ENCODE measurements at places on chromosomes 13 and 19.
A peak's percentile ranks its signal among the peaks of the same experiment; 100 is the strongest.

DNA sequence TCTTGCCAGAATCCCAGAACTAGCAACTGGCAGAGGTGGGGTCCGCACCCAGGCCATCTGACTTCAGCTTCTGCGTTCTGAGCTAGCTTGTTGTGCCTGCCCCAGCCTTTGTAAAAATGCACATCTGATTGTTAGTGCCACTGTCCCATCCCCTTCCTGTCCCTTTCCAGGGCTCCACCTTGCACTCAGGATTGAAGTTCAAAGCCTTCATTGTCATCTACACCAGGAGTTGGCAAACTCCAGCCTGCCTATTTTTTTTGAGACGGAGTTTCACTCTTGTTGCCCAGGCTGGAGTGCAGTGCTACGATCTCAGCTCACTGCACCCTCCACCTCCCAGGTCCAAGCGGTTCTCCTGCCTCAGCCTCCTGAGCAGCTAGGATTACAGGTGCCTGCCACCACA, 2.9 kb downstream of the THOP1 start:
- no peaks in the 10 kb centered on the region for H3K27me3 ChIP-seq
- peaks cover 8% of the 10 kb centered on the region for H3K36me3 ChIP-seq
- no peak for DNase-seq
- no peak overlapping the region for H3K4me3 ChIP-seq
- no peaks in the 10 kb centered on the region for H3K4me1 ChIP-seq

- peak overlapping the region; percentile 56 for H3K27ac ChIP-seq
- H3K36me3 ChIP-seq: no peaks in the 10 kb centered on the region
- no peaks in the 10 kb centered on the region for H3K27me3 ChIP-seq
- no peak overlapping the region for H3K4me3 ChIP-seq
These were observed 37.3 kb upstream of the C13orf42 start for GRCh38 chr13:51148223-51148951.

- no peak for DNase-seq
- H3K36me3 ChIP-seq: no peaks in the 10 kb centered on the region
- no peak overlapping the region for H3K27ac ChIP-seq
- peak overlapping the region; percentile 53 for H3K4me3 ChIP-seq
- H3K27me3 ChIP-seq: peaks cover 10% of the 10 kb centered on the region
These were observed 379 bp downstream of the LRP3 start for GRCh38 chr19:33194532-33194885.

- DNase-seq: no peak
- no peaks in the 10 kb centered on the region for H3K27me3 ChIP-seq
- no peak overlapping the region for H3K27ac ChIP-seq
- H3K36me3 ChIP-seq: no peaks in the 10 kb centered on the region
These were observed 73.8 kb upstream of the FAM216B start for GRCh38 chr13:42707586-42707985.

GRCh38 chr13:79128158-79128557, 277.9 kb downstream of the RBM26 start:
- H3K4me3 ChIP-seq: no peak overlapping the region
- H3K4me1 ChIP-seq: no peaks in the 10 kb centered on the region
- no peaks in the 10 kb centered on the region for H3K36me3 ChIP-seq
- H3K27me3 ChIP-seq: no peaks in the 10 kb centered on the region

GRCh38 chr19:28235606-28236125, 977.3 kb downstream of the UQCRFS1 start:
- no peaks in the 10 kb centered on the region for H3K36me3 ChIP-seq
- H3K4me3 ChIP-seq: no peak overlapping the region
- H3K4me1 ChIP-seq: no peaks in the 10 kb centered on the region

DNA sequence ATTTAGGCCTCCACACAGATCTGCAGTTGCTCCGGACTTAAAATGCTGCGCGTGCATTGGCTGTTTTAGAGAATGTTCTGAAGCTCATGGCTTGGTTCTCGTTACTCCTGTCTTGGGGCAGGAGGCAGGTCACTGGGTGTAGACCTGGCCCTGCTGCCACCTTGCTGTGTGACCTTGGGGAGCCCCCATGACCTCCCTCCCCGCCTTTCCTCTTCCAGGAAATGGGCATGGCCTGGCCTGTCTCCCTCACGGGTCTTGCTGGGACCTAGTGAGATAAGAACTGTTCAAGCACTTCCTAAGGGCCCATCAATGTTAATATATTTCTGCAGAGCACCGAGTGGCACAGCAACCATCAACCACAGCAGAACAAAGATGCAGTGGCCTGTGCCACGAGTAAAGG, 49.4 kb downstream of the KLF2 start:
- H3K4me3 ChIP-seq: no peak overlapping the region
- DNase-seq: no peak
- no peak overlapping the region for H3K27ac ChIP-seq
- H3K4me1 ChIP-seq: 0 out of 2 replicates have a peak, but pooled peaks cover 2% of the 10 kb centered on the region

DNA sequence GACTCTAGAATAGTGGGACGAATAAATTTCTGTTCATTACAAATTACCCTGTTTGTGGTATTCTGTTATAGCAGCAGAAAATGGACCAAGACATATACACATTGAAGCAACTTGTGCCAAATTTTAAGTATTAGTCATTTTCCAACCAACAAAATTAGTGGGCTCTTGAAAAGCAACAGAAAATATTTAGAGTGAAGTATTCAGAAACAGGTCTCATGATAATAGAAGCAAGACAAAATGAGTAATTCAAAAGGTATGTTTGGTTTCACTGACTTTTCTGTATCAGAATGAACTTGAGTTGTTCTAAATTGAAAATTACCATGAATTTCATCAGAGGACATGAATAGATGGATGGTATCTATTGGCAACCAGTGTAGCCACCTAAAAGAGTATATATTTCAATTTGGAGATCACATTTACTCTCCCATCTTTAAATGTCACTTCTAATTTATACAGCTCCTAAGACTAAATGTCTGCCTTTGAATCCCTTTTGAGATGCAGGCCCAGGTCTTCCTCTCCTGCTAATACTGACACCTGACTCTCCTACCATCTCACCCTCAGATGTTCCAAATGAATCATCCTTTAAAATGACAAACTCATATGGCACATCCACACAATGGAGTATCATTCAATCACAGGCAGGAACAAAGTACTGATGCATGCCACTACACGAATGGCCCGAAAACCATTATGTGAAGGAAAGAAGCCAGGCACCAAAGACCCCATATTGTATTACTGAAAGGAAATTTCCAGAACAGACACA, 40.7 kb upstream of the DOCK9 start:
- H3K4me1 ChIP-seq: peaks cover 2% of the 10 kb centered on the region
- DNase-seq: no peak
- no peak overlapping the region for H3K27ac ChIP-seq
- H3K27me3 ChIP-seq: no peaks in the 10 kb centered on the region

DNA sequence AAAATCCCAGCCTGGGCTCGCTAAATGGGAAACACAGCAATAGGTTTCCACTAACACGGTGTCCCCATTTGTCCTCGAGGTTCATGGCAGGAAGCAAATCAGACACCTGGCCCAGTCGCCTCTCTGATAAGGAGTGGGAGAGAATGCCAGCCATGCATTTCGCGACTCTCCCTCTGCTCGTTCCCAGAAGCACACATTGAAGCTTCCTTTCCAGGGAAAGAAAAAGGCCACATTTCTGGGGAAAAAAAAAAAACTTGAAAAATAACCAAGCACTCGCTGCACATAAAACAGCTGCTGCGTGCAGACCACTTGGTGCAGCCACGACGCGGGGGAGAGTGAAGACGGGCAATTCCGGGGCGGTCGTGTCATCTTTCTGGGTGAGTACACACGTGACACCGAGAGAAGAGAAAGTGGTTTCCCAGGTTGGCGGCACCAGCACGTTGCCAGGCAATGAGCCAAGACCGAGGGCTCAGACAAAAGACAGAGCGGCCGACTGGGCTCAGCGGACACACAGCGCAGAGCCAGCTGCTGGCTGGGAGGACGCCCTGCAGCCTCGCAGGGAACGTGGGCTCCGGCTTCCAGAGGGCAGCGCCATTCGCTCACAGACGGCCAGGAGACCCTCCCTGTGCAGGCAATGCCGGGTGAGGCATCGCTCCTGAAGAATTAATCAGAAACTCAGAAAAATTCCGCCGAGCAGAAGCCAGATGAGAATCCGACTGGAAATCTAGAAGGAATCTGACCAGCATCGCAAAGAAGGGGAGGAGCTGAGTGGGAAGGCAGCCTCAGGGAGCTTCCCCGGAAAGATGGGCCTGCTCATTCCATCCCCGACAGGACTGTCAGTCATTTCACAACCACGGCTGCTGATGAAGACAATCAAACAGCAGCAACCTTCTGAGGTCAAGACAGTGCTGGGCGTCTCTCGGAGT, 83.2 kb upstream of the IRS2 start:
- no peak overlapping the region for H3K27ac ChIP-seq
- no peak for DNase-seq
- no peaks in the 10 kb centered on the region for H3K36me3 ChIP-seq
- H3K4me1 ChIP-seq: 0 out of 2 replicates have a peak, but pooled peaks cover 2% of the 10 kb centered on the region
- no peak overlapping the region for H3K4me3 ChIP-seq

- no peak overlapping the region for H3K27ac ChIP-seq
- no peak overlapping the region for H3K4me3 ChIP-seq
- no peaks in the 10 kb centered on the region for H3K36me3 ChIP-seq
- no peaks in the 10 kb centered on the region for H3K27me3 ChIP-seq
These were observed 59.5 kb downstream of the IER2 start for GRCh38 chr19:13209484-13210338.

- H3K27ac ChIP-seq: no peak overlapping the region
- H3K4me1 ChIP-seq: no peaks in the 10 kb centered on the region
- no peaks in the 10 kb centered on the region for H3K36me3 ChIP-seq
- no peaks in the 10 kb centered on the region for H3K27me3 ChIP-seq
- H3K4me3 ChIP-seq: no peak overlapping the region
These were observed 1146.3 kb upstream of the MIR17HG start for GRCh38 chr13:90201202-90201601.

GRCh38 chr13:112928972-112929782, 39.8 kb upstream of the MCF2L start:
- no peaks in the 10 kb centered on the region for H3K36me3 ChIP-seq
- no peaks in the 10 kb centered on the region for H3K27me3 ChIP-seq
- DNase-seq: no peak
- H3K4me1 ChIP-seq: peaks cover 12% of the 10 kb centered on the region

GRCh38 chr13:74017301-74018061, 116.7 kb downstream of the KLF12 start:
- no peaks in the 10 kb centered on the region for H3K36me3 ChIP-seq
- DNase-seq: no peak
- no peaks in the 10 kb centered on the region for H3K4me1 ChIP-seq
- H3K27me3 ChIP-seq: no peaks in the 10 kb centered on the region
- no peak overlapping the region for H3K27ac ChIP-seq

DNA sequence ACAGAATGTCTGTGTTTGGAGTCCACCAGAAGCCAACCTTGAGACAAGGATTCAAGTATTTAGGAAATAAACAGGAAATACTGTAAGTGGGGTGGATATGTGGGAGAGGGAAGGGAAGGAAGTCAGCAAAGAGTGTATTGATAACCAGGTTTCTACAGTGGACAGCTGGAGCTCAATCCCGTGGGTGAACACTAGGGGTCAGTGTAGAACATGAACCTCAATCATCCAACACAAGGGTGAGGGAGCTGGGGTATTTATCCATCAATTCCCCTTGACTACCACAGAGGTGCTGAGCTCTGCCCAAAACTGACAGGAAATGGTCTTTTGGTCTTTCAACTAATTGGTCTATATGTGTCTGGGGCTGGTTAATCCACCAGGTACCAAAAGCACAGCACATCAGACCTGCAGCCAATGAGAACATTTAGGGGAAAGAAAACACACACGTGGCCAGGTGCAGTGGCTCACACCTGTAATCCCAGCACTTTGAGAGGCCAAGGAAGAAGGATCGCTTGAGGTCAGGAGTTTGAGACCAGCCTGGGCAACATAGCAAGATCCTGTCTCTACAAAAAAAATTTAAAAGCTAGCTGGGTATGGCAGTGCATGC, 5.6 kb upstream of the SYDE1 start:
- no peak overlapping the region for H3K27ac ChIP-seq
- H3K27me3 ChIP-seq: no peaks in the 10 kb centered on the region
- peak; percentile 87 for DNase-seq

- peaks cover 8% of the 10 kb centered on the region for H3K4me1 ChIP-seq
- H3K4me3 ChIP-seq: no peak overlapping the region
- H3K27me3 ChIP-seq: no peaks in the 10 kb centered on the region
- DNase-seq: no peak
- H3K27ac ChIP-seq: 0 out of 2 replicates have a peak overlapping the region, but pooled peaks have one; percentile 8
These were observed 126.3 kb downstream of the STK24 start for GRCh38 chr13:98450539-98451111.

- H3K36me3 ChIP-seq: no peaks in the 10 kb centered on the region
- no peak for DNase-seq
- H3K4me1 ChIP-seq: peaks cover 13% of the 10 kb centered on the region
- H3K4me3 ChIP-seq: no peak overlapping the region
These were observed 10.8 kb downstream of the SOX1 start for GRCh38 chr13:112077729-112078128.

DNA sequence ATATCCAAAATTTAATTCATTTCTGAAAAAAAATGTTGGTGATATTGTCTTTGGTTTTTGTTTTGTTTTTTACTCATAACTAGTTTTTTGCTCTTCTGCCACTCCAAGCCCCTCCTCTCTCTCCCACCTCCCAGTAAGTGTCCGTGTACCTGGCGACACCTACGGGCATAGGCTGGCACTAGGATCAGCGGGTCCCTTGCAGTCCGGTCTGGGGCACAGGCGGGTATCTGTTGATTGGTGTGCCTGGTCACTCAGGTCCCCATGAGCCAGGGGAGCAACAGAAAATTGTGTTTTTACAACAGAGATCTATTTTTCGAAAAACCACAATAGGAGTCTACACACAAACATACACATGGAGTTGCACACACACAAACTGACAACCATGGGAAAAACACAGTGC, 104.8 kb downstream of the ZIC5 start:
- peaks cover 2% of the 10 kb centered on the region for H3K4me1 ChIP-seq
- no peaks in the 10 kb centered on the region for H3K36me3 ChIP-seq
- H3K27me3 ChIP-seq: no peaks in the 10 kb centered on the region
- no peak overlapping the region for H3K4me3 ChIP-seq

DNA sequence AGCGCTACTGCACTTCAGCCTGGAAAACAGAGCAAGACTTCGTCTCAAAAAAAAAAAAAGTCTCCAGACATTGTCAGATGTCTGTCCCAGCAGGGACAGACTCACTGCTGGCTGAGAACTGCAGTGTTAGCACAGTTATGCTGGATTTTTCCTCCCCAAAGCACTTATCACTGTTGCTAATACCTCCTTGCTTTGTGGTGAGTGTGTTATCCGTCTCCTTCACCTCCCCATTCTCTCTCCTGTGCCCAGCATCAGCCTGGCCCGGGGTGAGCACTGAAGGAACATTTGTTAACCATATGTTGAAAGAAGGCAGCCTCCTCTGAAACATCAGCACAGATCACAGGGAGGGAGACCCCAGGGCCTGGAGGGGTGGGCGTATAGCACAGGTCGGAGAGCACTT, 11.3 kb downstream of the MYO9B start:
- no peak overlapping the region for H3K27ac ChIP-seq
- H3K36me3 ChIP-seq: no peaks in the 10 kb centered on the region
- no peak for DNase-seq
- H3K4me1 ChIP-seq: no peaks in the 10 kb centered on the region
- H3K4me3 ChIP-seq: no peak overlapping the region
- H3K27me3 ChIP-seq: no peaks in the 10 kb centered on the region

- H3K36me3 ChIP-seq: peaks cover 70% of the 10 kb centered on the region
- no peak overlapping the region for H3K4me3 ChIP-seq
- no peak overlapping the region for H3K27ac ChIP-seq
- H3K27me3 ChIP-seq: no peaks in the 10 kb centered on the region
- no peak for DNase-seq
These were observed 61.8 kb downstream of the RAB20 start for GRCh38 chr13:110499621-110500281.

Data from H1 (cell line).